SHP77 (cell line): ENCODE measurements at places on chromosomes 11 and 22.

GRCh38 chr11:69928975-69929374, 109.8 kb upstream of the FGF3 start:
- DNase-seq, result no peak

- no peak for DNase-seq
Observed at GRCh38 chr11:66600631-66601233, 7.7 kb downstream of the CCS start.

GRCh38 chr22:45818424-45819085, 146.9 kb downstream of the ATXN10 start:
- DNase-seq, result no peak

DNA sequence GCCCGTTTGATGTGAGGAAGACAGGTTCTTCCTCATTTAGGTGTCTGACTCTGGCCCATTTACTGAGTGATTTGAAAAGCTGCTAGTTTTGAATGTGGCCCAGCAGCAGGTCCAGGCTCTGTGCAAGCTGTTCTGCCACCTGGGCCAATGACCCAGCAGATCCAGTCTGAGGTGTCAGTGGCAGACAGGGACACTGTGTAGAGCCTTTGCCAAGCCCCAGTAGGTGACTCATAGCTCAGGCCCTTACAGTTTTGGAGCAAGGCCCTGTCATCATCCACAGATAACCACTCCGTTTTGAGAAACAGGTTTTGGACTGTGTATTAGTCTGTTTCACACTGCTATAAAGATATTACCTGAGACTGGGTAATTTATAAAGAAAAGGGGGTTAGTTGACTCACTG, 23.9 kb downstream of the TSPAN32 start:
- DNase-seq, result no peak

DNA sequence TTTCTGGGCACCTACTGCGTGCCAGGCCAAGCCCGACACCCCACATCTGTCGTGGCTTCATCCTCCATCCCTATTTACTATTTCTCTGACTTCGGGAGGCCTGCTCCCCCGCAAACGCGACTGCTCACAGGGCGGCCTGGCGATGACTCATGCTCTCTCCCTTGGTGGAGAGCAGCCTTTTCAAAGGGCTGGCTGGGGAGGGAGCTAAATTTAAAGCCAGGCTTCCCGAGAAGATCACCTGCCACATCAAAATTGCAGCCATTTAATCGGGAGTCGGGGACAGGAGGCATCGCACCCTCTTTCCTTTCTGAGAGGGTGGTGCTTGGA, 24.9 kb upstream of the SHISAL1 start:
- DNase-seq, result peak; percentile 77
